Nephron progenitor cell (in vitro differentiated cells): ENCODE measurements at places on chromosomes 4 and X.

GRCh38 chr4:101037938-101038413, 309.4 kb downstream of the PPP3CA start:
- peaks cover 33% of the 10 kb centered on the region for H3K36me3 ChIP-seq
- DNase-seq = no peak
- no peak overlapping the region for H3K4me3 ChIP-seq
- H3K4me1 ChIP-seq = no peaks in the 10 kb centered on the region
- no peaks in the 10 kb centered on the region for H3K27me3 ChIP-seq

GRCh38 chr4:37725718-37726117, 39.5 kb upstream of the RELL1 start:
- H3K4me3 ChIP-seq = no peak overlapping the region
- no peak overlapping the region for H3K27ac ChIP-seq
- peaks cover 14% of the 10 kb centered on the region for H3K4me1 ChIP-seq
- no peak for DNase-seq
- no peaks in the 10 kb centered on the region for H3K36me3 ChIP-seq

DNA sequence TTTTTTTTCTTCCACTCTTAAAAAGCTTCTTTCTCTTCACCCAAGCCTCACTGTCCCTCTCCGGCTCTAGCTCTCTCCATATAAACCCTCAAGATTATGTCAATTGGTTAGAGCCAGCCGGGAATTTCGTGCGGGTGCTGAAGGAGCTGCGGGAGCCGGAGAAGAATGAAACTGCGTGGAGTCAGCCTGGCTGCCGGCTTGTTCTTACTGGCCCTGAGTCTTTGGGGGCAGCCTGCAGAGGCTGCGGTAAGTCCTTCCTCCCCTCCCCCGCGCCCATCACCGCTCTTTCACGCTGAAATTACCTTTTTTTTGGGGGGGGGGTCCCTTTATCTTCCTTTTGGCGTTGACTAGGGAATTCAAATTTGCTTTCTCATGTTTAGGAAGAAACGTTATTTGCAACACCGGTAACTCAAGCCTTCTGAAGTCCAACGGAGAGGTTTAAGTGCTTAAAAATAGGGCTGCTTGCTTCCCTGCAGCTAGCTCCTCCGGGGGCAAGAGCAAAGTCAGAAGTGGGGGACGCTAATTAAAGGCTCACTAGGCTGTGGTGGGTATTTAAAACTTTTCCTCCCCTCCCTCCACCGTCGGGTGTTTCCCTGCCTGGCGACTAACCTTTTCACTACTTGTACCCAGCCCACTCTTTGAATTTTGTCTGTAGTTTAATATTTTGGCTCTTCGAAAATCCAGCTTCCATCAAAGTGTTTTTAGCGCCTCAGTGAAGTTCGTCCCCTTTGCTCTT, 491 bp downstream of the COL4A5 start:
- peak overlapping the region; percentile 99 for H3K4me3 ChIP-seq
- H3K27ac ChIP-seq = peak overlapping the region; percentile 97
- H3K27me3 ChIP-seq = peaks cover 8% of the 10 kb centered on the region
- H3K4me1 ChIP-seq = peaks cover 57% of the 10 kb centered on the region

- DNase-seq = no peak
- no peak overlapping the region for H3K4me3 ChIP-seq
- H3K36me3 ChIP-seq = no peaks in the 10 kb centered on the region
- no peaks in the 10 kb centered on the region for H3K4me1 ChIP-seq
- no peak overlapping the region for H3K27ac ChIP-seq
- no peaks in the 10 kb centered on the region for H3K27me3 ChIP-seq
These were observed 220.6 kb upstream of the CPXCR1 start for GRCh38 chrX:88526385-88526784.

DNA sequence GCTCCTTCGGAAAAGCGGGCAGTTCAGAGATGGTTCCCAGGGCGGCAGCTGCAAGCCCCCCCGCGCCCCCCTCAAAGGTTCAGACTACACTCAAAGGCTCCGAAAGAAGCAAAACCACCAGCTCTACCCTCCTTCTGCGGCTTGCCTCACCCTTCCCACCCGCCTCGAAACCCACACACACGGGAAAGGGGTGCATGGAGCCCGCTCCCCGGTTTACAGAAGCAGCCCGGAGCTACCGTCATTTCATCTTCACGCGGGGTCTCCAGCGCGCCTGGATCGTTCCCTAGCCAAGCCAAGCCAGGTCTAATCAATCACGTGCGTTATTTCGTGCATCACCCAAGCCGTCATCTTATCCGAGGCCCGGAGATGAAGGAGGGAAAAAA, 1.2 kb downstream of the NLGN4X start:
- DNase-seq = peak; percentile 33
- peaks cover 22% of the 10 kb centered on the region for H3K4me1 ChIP-seq
- H3K27ac ChIP-seq = no peak overlapping the region
- peak overlapping the region; percentile 95 for H3K4me3 ChIP-seq
- H3K36me3 ChIP-seq = no peaks in the 10 kb centered on the region

GRCh38 chrX:133159205-133159604, 58.9 kb downstream of the TFDP3 start:
- H3K4me1 ChIP-seq = no peaks in the 10 kb centered on the region
- H3K27me3 ChIP-seq = peaks cover 4% of the 10 kb centered on the region
- H3K36me3 ChIP-seq = peaks cover 1% of the 10 kb centered on the region
- no peak overlapping the region for H3K4me3 ChIP-seq
- H3K27ac ChIP-seq = no peak overlapping the region
- no peak for DNase-seq

- no peak overlapping the region for H3K27ac ChIP-seq
- no peak for DNase-seq
- no peaks in the 10 kb centered on the region for H3K36me3 ChIP-seq
These were observed 198.6 kb downstream of the ARHGAP24 start for GRCh38 chr4:85673540-85673939.

- peak overlapping the region; percentile 61 for H3K27ac ChIP-seq
- no peaks in the 10 kb centered on the region for H3K4me1 ChIP-seq
- H3K4me3 ChIP-seq = no peak overlapping the region
- no peak for DNase-seq
These were observed 197.9 kb downstream of the ANKRD50 start for GRCh38 chr4:124514588-124514987.

- DNase-seq = no peak
- no peaks in the 10 kb centered on the region for H3K27me3 ChIP-seq
- peaks cover 15% of the 10 kb centered on the region for H3K4me1 ChIP-seq
- H3K4me3 ChIP-seq = no peak overlapping the region
These were observed 154.4 kb upstream of the RPL34 start for GRCh38 chr4:108465886-108466500.
